Stimulated activated CD8-positive, alpha-beta memory T cell treated with anti-CD3 and anti-CD28 coated beads, Interleukin-4, amount 100 ng/mL, for 1 hour (primary cell): ENCODE measurements at places on chromosomes 5 and 9.

GRCh38 chr9:126952205-126952977 lies 37.8 kb downstream of the RALGPS1 start:
- DNase-seq = no peak

DNA sequence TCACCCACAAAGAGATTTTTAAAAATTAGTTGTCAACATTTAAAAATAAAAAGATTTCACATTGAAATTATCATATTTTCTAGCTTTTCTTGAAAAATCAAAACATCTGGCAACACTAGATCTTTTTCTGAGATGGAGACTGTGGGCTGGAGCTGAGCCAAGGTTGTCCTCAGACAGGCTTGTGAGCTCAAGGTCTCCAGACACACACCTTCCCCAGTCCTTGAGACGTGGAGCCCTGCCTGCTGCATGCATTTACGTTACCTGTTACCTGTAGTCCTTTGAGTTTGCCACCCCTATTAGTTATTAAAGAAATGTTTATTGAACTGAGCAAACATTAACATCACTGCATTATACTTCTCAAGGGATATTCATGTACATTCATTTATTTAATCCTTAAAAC lies 87.5 kb upstream of the TLE1 start:
- DNase-seq = no peak

GRCh38 chr9:86909388-86909787 lies 37.9 kb downstream of the GAS1 start:
- DNase-seq = no peak

DNA sequence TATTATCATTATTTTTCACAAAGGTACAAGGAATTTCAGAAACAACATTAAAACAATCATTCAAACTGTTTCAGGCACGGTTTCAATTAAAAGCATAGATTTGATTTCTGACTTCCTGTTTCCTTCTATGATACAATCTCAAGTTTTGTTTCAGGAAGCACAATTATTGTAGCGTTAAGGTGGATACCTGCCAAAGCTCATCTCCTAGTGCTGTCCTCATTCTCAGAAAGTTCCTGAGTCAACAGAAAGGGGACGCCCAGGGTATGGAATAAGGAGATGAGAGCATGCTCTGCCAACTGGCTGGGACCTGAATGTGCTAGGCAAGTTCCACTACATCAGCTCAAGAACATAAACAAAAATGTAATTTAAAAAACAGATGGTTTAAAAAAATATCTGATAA lies 2.0 kb upstream of the TRIM14 start:
- no peak for DNase-seq

DNA sequence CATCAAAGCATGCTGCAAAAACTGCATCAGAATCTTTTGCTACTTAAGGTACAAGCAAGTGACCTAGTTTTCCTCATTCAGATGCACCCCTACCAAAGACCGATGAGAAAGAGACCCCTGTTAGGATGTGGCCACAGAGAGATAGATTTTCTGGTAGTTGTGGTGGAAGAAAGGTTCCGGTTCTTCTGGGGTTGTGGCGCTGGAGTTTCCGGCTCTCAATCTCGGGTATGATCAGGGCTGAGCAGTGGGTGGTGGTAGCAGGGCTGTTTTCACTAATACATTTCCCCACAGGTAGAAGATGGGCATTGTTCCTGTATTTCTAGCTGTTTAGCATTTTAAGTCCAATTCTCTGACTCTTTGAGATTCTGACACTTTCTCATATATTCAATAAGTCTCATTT lies 58.4 kb downstream of the PCSK1 start:
- DNase-seq = no peak

- no peak for DNase-seq
Observed at GRCh38 chr5:172235827-172236736, 42.1 kb downstream of the EFCAB9 start.

DNA sequence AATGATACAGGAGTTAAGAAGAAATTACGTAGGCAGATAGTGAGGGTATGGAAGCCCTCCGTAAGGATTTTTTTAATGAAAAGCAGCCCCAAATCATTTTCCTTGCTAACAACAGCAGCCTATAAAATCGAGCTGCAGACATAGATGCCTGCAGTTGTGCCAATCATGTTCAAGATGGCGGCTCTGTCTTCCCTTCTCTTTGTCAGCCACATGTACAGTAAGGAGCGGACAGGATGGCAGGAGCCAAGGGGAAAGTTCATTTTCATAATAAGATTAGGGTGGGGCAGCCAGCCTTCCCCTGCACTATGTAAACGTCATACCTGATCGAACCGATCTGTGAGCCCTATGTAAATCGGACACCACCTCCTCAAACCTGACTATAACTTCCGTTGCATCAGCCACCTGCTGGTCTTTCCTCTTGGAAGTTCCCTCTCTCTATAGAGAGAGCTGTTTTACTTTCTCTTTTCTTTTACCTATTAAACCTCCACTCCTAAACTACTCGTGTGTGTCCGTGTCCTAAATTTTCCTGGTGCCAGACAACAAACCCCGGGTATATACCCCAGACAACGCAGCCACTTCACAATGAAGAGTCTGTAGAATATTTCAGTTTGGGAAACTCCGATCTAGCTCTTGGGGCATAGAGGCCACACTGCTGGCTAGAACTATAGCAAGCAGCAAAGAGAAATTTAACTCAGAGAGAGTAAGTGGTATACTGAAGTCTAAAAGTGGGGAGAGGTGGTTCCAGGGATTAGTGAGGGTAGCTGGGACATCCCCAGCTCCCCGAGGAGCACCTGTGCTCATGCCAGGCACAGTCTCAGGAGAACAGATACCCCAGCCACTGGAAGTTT lies 20.8 kb upstream of the SLC24A2 start:
- no peak for DNase-seq

GRCh38 chr9:98342098-98342819 lies 86.8 kb upstream of the TBC1D2 start:
- DNase-seq = no peak

- DNase-seq = no peak
Observed at GRCh38 chr5:155783791-155784190, 543.2 kb upstream of the SGCD start.

DNA sequence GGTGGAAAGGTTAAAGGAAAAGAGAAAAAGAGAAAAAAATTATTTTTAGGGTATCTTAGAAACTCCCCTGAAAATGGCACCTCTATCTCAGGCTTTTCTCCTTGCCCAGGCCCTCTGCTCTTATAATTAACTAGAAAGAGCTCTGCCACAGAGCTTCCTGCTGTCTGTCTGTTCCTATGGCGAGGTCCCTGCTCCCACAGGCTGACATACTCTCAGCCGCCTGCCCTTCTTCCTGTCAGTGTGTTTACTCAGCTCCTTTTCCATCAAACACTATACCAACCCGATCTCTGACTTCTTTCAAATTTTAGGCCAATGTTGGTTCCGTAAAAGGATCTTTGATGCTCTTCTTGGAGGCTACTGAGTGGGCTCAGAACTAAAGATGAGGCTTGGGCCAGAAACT lies 482.6 kb downstream of the DMAC1 start:
- no peak for DNase-seq

- DNase-seq = no peak
Observed at GRCh38 chr5:159955056-159955624, 38.9 kb downstream of the ADRA1B start.

DNA sequence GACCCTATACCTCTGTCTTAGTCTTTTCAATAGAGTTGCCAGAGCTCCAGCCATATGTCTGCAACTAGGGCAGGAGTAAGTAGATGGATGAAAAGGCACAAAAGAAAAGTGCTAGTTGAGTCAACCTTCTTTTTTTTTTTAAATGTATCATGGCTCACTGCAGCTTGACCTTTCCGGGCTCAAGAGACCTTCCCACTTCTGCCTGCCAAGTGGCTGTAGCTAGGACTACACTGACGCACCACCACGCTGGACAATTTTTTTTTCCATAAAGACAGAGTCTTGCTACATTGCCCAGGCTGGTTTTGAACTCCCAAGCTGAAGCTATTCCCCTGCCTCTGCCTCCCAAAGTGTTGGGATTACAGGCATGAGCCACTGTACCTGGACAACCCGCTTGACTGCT lies 27.3 kb downstream of the FOXE1 start:
- no peak for DNase-seq

DNA sequence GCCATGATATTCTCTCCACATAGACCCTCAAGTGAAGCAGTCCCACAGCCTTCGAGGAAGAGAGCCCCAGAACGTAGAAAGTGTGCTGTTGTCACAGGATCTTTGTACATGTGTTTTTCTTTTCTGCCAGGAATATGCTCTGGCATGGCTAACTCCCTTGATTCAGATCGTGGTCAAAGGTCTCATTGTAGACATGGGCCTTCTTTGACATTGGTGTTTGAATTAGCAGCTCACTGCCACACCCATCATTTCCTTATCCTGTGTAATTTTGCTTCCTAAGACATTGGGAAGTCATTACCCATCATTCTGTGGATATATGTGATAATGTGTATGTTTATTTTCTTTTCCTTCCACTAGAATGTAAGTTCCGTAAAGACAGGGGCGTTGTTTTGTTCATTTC lies 25.5 kb downstream of the MTRR start:
- no peak for DNase-seq

DNA sequence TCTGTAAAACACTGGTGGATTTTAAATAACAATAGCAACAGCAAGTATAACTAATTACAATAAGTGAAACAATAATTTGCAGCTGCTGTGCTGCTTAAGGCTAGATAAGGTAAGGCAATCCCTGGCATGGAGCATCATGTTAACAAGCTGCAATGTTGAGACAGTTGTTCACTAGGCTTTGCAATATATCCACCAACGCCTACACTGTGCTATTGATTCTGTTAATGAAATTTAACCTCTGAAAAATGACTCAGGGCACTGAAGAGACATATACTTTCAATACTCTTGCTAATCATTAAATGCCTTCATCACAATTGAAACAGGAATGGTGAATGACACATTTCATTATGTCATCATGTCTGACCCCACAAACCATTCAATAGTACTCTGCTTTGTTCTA lies 255.0 kb downstream of the EFNA5 start:
- DNase-seq = no peak

DNA sequence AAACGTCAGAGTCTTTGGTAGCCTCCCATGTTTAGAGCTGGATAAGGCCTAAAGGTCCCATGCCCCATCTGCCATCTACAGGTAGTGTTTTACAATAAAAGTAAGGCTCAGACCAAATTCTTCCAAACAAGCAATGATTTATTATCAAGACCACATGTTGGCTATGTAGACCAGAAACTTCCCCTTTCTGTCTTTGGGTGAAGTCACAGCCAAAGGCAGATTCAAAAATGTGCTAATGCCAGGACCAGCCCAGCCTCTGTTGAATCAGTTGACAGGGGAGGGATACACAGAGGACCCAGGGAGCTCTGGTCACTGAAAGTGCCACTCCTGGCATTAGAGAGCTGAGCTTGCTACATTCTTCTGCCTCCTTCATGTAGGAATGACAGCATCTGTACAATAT lies 360.8 kb downstream of the NTRK2 start:
- DNase-seq = no peak

- DNase-seq = no peak
Observed at GRCh38 chr9:551986-552929, 289.2 kb upstream of the DMRT1 start.

DNA sequence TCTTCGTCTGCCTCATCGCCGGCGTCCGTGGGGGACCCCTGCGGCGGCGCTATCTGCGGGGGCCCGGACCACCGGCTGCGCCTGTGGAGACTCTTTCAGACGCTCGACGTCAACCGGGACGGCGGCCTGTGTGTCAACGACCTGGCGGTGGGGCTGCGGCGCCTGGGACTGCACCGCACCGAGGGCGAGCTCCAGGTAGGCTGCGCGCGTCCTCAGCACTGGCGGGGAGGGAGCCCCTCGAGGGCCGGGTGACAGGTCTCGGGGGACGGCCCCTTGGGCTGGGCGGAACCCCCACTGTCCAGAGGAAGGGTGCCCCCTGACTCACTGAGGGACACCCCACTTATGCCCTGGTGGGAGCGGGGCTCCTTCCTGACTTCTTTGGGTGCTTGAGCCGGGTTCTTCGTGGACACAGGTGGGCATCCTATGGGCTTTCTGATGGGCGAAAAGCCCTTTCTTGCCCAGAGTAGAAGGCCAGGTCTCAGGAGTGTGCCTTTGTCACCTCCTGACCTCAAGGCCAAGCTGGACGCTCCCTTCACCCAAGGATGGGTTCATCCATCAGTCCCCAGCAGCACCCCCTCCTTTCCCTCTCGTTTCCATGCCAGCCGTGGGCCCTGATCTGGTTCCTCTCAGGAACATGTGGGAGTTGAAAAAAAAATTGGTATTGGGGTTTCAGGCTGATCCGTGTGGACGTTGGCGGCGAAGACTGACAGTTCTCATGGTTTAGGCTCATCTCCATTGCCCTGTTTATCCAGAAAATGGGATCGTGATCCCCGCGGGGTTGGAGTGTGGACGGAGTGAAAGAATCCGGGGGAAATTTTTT lies 564 bp downstream of the SLC25A25 start:
- DNase-seq = peak; percentile 14

- DNase-seq = no peak
Observed at GRCh38 chr9:103183701-103184171, 188.6 kb downstream of the CYLC2 start.

GRCh38 chr5:131423056-131423455 lies 159.2 kb downstream of the CDC42SE2 start:
- no peak for DNase-seq

DNA sequence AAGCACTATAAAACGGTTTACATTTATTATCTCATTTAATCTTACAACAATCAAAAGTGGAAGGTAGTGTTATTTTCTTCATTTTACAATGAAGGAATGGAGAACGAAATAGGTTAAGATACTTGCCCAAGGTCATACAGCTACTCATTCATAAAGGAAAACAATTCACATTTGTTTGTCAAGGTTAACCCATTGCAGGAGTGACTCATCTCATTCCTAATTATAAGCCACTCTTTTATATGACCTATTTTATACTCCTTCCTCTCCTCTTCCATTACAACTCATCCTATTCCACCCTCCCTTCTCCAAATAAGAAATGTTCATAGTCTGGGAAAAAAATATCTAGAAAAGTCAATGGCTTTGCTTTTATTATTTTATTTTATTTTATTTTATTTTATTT lies 29.6 kb downstream of the CRHBP start:
- no peak for DNase-seq

- no peak for DNase-seq
Observed at GRCh38 chr9:137002646-137003041, 6.3 kb upstream of the CLIC3 start.

DNA sequence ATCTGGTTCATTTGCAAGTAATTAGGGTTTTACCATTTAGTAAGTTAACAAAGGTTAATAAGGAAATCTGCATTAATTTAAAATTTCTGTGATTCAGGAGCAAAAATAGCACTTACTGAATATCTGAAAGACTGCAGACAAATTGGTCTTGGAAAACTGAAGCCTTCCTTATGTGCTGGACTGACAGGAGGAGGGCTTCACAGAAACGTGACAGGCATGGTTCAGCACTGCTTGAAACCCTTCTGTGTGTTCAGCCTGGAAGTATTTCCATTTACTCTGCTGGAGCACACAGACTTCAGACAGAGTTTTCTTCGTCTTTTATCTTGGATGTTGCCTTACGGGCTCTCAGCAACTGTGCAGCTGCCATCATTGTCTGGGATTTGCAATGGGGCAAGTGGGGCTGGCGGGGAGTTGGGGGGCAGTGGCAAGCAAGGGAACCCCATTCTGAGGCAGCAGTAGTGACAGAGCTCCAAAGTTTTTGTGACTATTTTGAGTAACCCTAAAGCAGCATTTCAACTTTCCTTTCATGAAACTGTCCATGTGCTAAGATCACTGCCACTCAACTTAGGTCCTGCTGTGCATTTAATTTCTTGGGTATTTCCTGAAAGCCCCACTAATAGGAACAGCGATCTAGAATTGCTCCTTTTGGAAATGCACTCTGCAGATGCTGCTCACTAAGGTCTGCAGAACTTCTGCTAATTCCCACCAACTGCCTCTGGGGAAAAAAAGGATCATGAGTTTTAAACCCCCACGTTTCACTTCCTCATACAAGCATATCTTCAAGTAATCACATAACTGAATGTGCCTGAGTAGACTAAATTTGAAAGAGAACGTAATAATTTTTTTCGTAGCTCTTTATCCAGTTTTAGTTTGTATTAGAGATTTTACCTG lies 56.6 kb downstream of the KCNN2 start:
- no peak for DNase-seq
